ENCODE measurements at places on chromosomes 12 and 14.

GRCh38 chr14:76138119-76138757 is 13.5 kb upstream of the GPATCH2L start:
- no peak for DNase-seq

DNA sequence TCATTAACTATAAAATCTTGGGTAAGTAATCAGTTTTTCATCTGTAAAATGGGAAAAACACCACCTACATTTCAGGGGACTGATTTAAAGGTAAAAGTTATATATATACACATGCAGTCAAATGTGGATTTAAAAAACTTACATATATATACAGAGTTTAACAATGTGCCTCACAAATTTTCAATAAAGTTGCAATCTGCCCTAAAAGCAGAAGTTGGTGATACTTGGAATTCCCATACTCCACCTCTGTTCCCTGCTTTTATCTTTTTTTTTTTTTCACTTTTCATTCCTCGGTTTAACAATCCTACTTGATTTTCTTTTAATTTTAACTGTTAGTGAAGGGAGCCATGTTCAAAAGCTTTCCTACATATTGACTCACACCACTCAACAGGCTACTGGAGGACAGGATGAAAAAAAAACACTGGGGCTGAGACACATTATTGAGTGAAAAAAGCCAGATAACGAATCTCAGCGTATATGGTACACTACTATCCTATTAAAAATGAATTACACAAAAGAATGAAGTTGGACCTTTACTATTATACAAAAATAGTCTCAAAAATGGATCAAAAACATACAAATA is 24.3 kb downstream of the SPPL3 start:
- no peak for DNase-seq

GRCh38 chr12:6745741-6746525 is 7.0 kb downstream of the MLF2 start:
- no peak for DNase-seq

DNA sequence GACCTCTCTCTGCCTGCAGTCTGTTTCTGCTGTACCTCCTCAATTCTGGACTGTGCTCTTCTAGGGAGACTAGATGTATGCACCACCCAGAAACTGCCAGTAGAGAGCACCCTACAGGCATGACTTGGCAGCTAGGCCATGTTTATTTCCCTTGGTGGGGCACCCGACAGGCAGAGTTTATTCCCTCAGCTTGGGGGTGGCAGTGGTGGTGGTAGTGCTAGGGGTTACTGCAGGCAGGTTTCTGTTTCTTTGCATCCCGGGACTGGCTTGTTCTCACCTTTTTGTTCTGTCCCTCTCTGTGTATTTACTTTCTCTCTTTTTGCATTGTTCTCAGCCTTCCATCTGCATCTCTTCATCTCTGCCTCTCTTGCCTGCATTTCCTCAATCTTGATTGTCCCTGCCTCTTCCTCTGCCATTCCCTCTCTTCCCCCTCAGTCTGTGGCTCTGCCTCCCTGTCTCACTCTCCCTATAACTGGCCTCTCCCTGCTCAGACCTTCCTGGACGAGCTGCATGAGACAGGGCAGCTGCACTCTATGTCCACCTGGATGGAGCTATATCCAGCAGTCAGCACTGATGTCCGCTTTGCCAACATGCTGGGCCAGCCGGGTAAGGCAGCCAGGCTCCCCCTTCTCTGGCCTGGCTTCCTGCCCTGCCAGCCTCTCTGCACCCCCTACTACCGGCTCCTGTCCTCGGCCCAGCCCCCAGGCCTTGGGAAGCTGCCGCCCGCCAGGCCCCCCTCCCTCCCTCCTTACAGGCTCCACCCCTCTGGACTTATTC is 13.8 kb downstream of the PRPF40B start:
- DNase-seq, result peak; percentile 63

DNA sequence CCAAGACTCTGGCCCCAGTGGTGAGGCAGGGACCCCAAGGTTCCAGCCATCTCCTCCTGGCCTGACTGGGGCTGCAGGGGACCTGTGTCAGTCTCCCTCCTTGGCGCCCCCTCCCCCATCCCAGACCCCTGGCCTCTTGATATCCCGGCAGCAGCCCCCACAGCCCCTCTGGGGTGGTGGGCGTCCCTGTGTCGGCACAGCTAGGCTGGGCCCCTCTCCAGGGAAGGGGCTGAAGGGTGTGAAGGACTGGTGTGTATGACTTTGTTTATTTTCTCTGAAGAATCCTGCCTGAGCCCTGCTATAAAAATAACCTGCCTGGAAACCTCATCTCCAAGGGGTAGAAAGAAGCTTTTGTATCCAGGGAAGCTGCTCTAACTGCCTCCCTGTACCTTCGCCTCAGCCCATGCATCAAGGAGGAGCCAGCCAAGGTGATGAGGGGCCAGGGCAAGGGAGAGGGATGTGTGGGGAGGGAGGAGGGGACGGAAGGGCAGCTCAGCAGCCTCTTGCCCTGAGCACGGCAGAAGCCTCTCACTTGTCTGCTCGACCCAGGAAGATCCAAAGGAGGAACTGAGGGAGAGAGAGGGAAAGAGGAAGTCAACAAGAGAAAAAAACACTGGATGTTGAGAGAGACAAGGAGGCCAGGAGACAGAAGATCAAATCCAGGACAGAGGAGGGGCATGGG is 25.4 kb upstream of the COL2A1 start:
- DNase-seq, result no peak

All from EL (cell line).